Stimulated activated CD8-positive, alpha-beta memory T cell treated with anti-CD3 and anti-CD28 coated beads, Interleukin-4, amount 100 ng/mL, for 1 hour (primary cell): ENCODE measurements at places on chromosomes 2 and 18.

GRCh38 chr2:30511122-30512083 is 64.4 kb downstream of the LCLAT1 start:
- no peak for DNase-seq

- DNase-seq, result peak; percentile 32
Measured at GRCh38 chr2:64609227-64609941, 44.3 kb downstream of the SERTAD2 start.

- no peak for DNase-seq
Measured at GRCh38 chr2:105934467-105934866, 189.8 kb downstream of the NCK2 start.

GRCh38 chr18:24649571-24649970 is 189.1 kb downstream of the HRH4 start:
- DNase-seq, result no peak

GRCh38 chr2:70094978-70095719 is 7.9 kb downstream of the PCBP1 start:
- DNase-seq, result no peak
